Stimulated activated CD4-positive, alpha-beta T cell treated with anti-CD3 and anti-CD28 coated beads, Interleukin-15, amount 100 ng/mL, for 1 hour (primary cell): ENCODE measurements at places on chromosomes 3 and 15.

DNA sequence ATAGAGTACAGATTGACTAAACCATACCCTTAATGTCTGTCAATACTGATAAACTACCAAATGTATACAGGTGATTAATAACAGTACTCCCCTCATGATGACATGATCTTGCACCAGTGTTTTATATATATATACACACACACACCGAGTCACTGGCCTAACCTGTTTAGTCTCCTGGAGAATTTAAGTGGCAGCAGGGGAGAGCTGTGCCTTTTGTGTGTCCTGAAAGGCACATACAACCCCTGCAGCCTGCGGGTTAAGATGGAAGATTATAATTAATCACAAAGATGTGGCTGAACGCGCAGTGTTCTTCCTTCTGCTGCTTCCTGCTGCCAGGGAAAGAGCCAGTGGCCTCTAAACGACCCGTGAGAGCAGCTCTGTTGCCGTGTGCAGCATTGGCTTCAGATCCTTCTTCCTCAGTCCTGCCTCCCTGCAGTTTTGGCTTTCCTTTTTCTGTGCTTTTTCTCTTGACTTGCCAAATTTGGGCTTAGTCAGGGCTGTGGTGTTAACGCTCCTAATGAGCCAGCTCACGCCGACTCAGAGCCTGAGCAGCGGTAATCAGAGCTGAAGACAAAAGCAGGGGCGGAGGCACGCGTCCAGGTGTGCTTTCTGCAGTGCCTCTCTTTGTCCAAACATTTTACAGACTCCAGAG lies 42.5 kb upstream of the UBE3A start:
- no peak for DNase-seq

- DNase-seq, result no peak
Measured at GRCh38 chr15:51286816-51287215, 51.6 kb downstream of the CYP19A1 start.

DNA sequence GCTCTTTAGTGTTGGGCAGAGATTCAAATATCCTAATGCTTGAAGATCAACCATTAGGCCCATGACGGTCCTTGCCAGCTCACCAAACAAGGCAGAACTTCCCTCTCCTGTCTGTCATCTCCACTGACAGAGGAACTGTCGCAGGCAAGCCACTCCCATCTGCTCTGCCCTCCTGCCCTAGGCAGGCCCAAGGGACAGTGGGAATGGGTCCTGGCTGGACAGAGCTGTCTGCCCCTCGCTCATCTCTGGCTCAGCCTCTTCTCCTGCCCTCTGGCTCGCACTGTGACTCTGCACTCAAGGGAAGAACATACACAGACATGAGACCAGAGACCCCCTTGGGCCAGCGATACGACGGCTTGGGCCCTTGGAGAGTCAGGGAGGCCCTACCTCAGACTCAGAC lies 7.6 kb upstream of the MUSTN1 start:
- no peak for DNase-seq

DNA sequence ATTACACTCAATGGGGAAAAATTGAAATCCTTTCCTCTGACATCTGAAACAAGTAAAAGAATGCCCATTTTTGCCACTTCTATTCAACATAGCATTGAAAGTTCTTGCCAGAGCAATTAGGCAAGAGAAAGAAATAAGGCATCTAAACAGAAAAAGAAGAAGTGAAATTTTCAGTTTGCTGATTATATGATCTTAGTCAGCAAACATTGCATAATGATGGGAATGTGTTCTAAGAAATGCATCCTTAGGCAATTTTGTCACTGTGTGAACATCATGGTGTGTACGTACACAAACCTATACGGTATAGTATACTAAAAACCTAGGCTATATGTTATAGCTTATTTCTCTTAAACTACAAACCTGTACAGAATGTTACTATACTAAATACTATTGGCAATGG lies 278.0 kb downstream of the CGGBP1 start:
- no peak for DNase-seq

GRCh38 chr3:125367403-125368230 lies 7.5 kb downstream of the ZNF148 start:
- DNase-seq, result no peak

DNA sequence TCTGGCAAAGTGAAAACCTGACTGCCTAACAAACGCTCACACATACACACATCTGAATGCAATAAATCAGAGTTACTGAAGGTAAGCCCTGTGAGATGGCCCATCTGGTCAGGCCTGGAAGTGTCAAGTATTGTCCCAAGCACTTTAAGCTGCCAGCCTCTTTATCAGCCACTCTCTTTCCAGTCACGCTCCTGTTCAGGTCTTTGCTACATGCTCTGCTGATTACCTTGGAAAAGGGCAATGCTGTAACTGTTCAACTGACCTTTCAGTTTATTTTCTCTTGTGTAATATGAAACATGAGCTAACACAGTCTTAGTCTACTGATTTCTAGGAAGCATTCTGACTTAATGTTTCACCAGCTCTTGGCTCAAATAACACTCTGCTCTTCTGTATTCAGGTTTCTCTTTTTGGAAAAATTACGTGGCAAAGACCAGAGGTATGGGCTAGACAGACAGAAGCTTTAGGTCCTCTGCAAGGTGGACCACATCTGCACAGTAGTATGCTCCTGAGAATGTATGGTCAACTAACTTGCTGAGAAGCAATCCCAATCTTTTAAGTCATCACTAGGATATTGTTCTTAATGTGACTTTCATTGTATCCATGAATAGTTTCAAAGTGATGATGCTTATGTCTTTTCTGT lies 44.5 kb downstream of the GBE1 start:
- DNase-seq, result no peak

GRCh38 chr3:47128137-47128536 lies 35.8 kb downstream of the SETD2 start:
- no peak for DNase-seq

DNA sequence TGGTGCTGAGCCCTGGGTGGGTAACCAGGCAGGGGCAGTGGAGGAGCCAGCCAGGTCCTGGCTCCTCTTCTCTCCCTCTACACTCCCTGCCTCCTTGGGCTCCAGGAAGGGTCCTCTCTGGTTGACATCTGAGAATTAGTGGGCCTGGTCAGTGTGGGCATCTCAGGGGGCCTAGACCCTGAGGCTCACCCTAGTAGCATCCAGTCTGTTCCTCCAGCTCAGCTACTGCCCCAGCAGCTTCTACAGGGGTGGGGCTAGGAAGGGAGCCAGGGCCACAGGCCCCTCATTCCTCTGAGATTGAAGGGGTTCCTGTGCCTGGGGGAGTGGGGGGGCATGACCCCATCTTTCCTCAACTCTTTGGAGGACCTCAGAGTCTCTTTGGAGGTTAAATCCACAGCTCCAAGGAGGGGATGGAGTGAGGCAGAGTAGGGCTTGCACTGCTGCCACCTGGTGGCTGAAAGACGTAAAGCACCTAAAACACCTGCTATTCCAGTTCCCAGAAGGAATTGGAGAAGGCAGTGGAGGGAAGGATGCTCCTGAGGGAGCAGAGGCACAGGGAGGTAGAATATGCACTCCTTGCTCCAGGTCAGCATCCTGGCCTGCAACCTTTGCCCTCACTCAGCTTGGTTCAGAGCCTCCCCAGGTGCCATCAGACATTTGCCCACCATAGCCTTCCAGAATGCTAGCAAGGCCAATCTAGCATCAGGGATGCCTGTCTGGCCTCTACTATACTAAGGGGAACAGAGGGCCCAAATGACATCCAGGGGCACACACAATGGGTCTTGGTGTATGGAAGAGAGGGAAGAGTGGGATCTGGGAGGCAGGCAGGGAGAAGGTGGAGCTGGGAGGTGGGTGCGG lies 25.1 kb downstream of the C3orf18 start:
- peak; percentile 32 for DNase-seq

GRCh38 chr3:30078736-30079135 lies 527.7 kb upstream of the TGFBR2 start:
- no peak for DNase-seq

DNA sequence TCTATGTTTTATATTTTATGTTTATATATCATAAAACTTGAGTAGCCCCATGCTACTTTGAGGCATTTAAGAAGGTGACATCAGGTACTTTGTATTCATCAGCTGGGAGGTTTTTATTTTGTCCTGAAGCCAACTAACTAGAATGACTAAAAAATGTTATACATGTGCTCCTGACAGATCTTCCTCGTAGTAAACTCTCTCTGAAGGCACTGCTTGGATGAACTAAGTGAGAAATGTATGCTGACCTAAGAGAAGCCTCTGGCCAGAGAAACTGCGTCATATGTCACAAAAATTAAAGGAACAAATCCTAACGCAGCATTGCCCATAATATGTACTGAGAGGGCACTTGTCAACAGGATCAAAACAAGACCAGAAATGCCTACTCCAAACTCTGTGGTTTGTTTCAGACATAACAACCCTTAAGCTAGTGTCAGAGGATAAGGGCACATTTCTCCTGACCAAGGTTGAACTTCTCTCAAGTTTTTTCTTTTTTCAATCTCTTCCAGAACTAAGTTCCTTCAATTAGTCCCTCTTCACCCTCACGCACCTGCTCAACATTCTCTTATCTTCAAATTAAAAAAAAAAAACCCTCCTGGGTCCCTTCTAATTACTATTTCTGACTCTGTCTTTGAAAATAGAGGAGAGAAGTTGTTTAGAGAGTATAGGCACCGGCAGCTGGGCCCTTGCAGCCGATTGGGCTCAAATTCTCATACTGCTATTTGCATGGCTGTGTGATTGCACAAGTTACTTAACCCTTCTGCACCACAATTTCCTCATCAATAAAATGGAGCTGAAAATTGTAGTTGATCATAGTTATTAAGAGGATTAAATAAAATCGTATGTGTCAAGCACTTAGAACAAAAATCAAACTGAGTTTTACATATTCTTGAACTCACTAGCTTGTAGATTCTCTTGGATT lies 159.0 kb downstream of the FRMD5 start:
- DNase-seq, result no peak

DNA sequence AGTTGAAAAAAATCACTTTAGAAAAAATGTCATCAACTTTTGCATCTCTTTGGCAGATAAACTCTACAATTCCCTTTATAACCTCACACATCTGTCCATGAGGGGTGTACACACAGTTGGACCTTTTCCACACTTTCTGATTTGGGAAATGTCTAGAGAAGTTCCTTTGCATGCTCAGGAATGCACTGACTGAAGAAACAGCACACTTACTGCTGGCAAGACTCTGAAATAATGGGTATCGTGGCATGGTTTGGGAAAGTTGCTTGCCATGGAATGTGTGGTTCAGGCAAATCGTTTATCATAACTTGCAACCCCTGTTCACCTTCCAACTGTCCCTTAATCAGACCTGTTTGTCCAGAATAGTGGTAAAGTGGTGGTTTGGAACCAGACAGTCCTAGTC lies 135.3 kb upstream of the TGFBR2 start:
- no peak for DNase-seq

DNA sequence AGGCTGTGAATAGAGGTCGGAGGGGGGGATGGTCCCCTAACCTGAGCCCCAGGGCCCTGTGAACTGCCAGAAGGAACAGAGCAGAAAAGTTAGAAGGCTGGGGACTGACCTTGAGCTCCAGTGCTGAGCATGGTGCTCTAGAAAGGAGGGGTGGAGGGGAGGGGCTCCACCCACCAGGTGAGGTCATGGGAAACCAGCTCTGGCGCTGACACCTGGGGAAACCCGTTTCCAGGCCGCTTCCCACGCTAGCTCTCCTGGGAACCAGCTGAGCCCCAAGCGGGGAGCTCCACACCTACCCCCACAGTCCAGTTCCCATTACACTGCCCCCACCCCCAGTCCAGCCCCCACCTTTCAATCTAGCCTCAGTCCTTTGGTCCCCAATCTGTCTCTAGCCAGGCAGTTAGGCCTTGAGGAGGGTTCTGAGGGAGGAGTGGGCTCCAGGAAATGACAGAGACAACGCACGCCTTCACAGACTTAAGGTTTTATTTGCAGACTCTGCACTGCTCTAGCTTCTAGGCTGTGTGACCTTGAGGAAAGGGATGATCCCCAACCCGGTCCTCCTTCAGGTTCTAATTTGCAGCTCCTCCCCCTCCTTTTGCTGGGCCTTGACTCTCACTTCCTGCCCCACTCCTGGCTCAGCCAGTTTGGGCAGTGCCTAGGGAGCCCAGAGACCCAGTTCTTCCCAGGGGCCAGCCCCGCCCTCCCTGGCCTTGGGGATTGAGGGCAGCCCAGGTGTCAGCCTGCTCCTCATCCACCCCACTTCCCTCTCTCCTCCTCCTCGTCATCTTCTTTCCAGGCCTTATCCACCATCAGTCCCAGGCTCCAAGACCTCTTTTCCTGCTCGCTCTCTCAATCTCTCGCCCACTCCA lies 2.1 kb downstream of the RHOV start:
- DNase-seq, result no peak

DNA sequence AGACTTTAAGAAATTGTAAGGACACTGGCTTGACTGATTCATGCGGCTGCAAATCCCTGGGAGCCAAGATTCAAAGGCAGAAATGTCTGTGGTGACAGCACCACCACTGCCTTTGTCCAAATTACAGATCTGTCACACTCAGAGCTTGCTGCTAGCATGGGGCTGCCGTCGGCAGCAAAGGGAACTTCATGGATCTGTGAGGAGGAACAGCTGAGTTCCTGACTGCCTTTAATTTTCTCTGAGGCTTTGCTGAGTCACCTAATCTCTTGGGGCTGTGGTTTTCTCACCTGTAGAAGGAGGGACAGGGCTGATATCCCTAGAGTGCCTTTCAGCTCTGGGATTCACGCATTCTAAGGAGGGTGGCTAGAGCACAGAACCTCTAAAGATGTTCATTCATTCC lies 4.1 kb upstream of the PAK6 start:
- DNase-seq, result no peak

DNA sequence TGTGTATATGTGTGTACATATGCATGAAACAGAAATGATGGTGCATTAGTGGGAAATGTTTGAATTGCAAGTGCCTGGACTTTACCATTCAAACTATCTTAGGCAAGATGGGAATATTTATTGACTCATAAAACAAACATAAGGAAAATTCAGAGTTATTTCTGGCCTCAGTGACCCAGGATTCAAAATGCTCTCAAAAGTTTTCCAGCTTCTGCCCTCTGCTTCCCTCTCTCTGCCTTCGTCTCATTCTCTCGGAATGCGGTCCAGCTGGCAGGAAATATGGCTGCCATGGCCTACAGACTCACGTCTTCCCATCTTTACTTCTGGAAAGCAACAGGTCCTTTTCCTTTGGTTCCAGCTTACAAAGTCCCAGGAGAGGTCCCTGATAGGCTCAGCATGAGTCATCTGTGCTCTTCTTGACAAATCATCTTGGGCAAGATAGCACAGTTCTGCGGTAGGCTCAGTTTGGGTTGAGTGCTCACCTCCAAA lies 8.7 kb upstream of the ZNF774 start:
- no peak for DNase-seq

DNA sequence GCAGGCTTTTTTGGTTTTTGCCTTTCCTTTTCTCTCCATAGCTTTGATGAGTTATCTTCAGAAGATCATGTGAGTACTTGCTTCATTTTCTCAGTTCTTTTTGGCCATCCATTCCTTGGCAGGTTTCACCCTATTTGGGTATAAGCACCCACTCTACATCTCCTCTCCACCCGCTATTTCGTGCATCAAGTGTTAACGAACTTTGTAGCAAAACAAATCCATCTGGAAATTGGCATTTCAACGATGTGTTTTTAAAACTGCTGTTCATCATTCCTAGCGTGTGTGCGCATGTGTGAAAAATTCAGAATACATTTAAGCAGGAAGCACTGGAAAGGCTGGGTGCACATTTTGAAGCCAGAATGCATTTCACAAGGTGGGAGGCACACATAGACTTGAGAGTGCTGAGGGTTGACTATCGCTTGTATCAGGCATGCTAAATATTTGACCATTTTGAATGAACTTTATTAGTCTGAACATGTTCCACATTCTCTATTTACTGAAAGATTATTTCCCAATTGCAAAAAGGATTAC lies 89.7 kb upstream of the FHIT start:
- DNase-seq, result no peak

- no peak for DNase-seq
Measured at GRCh38 chr15:71659730-71660067, 150.7 kb upstream of the NR2E3 start.

GRCh38 chr15:51401872-51402517 lies 60.5 kb downstream of the GLDN start:
- no peak for DNase-seq
